ENCODE measurements at places on chromosomes 7 and 10. TPM values are rescaled to one million over a fixed set of nuclear protein-coding genes. Genes with fewer than 3 reads are reported as not detected.
A peak's percentile ranks its signal among the peaks of the same experiment; 100 is the strongest.

GRCh38 chr7:129821476-129821875, 131.3 kb downstream of the UBE2H start:
- no peak for DNase-seq

DNA sequence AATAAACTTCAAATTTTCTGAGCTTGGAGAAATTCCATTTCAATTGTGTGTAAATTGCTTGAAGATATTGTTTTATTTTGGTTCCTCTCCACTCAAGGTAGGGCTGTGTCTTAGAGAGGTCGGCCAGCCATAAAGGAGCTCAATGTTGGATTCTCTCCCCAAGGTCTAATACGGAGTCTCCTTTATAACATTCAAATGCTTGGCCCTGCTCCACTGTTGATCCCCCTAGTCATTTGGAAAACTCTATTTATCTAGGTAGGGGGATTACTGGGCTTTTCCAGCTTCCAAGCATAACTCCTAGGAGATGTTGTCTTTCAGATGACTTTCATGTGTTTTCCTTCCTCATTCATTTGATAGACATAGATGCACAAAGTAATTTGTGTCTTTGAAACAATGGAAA, 170.9 kb downstream of the LRMDA start:
- no peak for DNase-seq

DNA sequence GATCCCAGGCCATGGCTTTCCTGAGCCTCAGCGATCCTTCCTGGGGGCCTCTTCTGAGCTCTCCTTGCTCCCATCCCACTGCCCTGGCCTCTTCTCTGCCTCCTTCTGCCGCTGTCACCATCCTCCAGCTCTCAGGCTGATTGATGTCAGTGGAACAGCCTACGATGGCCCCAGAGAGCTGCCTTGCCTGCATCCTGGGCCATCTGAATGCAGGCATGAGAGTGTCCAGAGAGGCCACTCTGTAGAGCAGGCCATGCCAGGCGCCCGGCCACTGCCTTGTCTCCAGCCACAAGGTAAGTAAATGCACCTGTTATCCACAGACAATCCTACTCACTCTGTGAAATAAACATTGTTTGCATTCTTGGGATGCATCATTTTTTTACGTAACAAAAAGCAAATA, 171.4 kb upstream of the PPP2R2D start:
- DNase-seq = no peak

DNA sequence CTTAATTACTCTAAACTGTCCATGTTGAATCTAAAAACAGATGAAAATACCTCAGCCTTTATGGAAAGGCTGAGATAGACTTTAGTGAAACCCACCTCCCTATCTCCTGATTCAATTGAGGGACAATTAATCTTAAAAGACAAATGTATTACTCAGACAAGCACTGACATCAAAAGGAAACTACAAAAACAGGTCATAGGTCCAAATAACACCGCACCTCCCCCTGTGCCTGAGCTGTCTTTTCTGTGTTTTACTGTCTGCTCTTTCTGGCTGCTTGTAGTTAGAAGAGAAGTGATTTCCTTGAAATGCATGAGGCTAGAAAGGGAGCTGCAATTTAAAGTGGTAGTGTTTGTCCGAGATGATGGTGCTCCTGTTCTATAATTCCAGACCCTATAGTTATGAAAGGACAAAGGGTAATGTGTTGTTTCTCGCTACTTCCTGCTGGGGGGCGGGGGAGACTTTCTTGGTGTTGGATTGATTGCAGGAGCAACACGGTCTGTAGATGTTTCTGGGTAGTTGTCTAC, 16.0 kb downstream of the AKR1C8 start:
- DNase-seq = no peak

Gene EN2
- polyA plus RNA-seq = not detected

GRCh38 chr7:106720641-106721040, 59.7 kb upstream of the CCDC71L start:
- DNase-seq = no peak

GRCh38 chr10:122163174-122164022, 107.7 kb upstream of the BTBD16 start:
- peak; percentile 55 for DNase-seq

Measured in fibroblast of lung (primary cell).